GM23248 (cell line): ENCODE measurements at places on chromosomes 2 and 18. TPM values are rescaled to one million over a fixed set of nuclear protein-coding genes. Genes with fewer than 3 reads are reported as not detected.
A peak's percentile ranks its signal among the peaks of the same experiment; 100 is the strongest.

- peak; percentile 66 for DNase-seq
Measured at GRCh38 chr2:12606472-12607000, 110.2 kb upstream of the TRIB2 start.

The SERPINB3 gene
- 0.24 TPM in 1 of 2 replicates, not detected in the other for polyA plus RNA-seq

DNA sequence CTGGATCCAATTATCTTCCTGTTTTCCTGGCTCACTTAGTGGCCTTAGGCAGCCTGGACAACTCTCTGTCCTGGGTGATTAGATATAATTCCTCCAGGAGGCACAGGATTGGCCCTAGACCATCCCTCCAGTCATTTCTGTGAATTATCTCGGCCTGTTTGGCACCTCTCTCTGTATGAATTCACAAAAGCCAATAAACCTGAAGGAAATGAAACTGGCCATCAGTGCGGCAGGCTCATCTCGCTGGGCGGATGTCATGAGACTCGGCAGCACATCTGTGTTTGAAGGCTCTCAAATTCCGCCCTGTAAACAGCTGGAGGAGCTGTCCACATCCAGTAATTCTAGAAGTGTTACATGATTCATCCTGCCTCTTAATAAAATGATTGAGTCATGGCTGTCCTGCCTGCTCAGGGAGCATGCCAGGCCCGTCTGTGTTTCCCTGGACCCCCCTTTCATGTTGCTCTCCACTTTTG, 38.6 kb downstream of the ACOXL start:
- peak; percentile 77 for DNase-seq

DNA sequence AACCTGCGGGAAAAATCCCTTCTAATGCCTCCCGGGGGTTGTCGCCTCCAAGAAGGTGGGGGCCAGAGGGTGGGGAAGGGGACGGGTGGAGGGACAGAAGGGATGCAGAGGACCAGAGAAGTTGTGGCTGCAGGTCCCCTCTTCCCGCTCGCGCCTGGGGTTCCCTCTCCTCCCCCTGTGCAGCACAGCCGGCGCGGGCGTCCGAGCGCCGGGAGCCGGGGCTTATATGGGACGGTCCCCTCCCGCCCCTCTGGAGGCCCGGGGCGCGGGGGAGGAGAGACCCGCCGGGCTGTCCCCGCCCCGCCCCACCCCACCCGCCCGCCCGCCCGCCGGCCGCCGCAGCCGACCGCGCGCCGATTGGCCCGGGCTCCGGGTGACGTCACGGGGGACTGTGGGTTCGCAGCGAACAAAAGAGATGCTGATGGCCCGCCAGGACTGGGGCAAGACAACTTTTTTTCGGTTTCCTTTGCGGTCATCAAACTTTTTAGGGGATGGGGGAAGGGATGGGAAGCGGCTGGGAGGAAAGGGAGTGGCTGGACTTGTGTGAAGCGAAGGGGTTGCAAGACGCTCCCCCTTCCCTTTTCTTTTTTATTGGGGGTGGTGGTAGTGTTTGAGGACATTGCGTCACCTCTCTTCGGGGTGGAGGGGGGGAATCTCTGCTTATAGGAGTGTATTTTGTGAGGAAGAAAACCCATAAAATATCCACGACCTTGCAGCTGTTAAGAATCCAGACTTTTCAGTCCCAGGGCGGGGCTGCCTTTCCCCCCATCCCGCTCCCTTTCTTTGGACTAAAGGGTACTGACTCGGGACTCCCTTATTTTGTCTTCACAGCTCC, at the start of gene FN1:
FN1 (minus strand) TSS at position 199 of the 835 bp plus-strand sequence. CDS start 266 bp downstream, outside the sequence.
- DNase-seq = peak; percentile 99

DNA sequence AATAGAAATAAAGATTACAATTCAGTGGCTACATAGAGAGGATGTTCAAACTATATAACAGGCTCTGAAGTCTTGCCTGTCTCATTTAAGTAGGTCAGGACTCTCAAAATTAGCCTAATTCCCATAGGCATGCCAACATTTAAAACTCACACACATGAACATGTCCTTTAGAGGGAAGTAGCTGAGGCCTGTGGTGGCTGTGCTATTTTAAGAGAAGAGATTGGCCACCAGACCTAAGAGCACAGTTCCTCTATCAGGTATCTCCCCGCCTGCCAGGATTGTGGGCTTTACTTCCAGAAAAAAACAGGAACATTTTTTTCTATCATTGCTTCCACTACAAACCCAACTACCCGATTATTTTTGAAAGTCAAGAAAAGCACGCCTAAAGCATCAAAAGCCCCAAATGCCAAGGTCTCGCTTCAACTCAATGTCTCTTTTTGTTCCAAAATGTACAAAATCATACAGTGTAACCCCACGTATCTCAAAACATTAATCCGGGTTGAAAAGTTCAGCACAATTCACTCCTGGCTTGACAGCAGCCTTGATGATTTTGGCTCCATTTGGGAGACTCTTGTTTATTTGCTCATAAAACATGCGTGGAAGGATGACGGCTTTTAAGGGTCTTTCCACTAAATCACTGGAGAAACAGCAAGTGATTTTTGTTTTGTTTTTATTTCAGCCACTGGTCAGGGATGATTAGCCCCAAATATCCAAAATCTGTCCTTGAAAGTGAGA, 15.3 kb downstream of the FHL2 start:
- no peak for DNase-seq

The RIT2 gene
- polyA plus RNA-seq = not detected in 2 replicates

- DNase-seq = no peak
Measured at GRCh38 chr2:138689705-138690104, 90.5 kb downstream of the NXPH2 start.

The SERPINB11 gene
- polyA plus RNA-seq = not detected in 2 replicates

DNA sequence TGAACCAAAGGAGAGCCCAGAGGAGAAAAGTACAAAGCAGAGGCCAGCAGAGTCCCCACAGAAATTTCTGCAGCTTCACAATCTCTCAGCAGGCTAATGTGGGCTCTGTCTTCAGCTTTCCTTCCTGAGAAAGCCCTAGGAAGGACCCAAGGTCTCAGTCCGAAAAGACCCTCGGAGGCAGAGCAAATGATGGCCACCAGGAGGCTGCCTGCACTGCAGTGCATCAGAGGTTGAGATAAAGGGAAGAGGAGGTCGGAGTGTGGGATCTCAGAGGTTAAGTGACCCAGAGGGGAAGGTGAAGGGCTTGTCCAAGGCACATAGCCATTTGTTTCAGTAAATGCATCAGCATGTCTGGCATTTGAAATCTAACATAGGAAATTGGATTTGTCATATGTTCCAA, 299.1 kb upstream of the SLC14A2 start:
- DNase-seq = no peak

The EPAS1 gene
- 45.2 and 47.5 TPM in 2 replicates for polyA plus RNA-seq

DNA sequence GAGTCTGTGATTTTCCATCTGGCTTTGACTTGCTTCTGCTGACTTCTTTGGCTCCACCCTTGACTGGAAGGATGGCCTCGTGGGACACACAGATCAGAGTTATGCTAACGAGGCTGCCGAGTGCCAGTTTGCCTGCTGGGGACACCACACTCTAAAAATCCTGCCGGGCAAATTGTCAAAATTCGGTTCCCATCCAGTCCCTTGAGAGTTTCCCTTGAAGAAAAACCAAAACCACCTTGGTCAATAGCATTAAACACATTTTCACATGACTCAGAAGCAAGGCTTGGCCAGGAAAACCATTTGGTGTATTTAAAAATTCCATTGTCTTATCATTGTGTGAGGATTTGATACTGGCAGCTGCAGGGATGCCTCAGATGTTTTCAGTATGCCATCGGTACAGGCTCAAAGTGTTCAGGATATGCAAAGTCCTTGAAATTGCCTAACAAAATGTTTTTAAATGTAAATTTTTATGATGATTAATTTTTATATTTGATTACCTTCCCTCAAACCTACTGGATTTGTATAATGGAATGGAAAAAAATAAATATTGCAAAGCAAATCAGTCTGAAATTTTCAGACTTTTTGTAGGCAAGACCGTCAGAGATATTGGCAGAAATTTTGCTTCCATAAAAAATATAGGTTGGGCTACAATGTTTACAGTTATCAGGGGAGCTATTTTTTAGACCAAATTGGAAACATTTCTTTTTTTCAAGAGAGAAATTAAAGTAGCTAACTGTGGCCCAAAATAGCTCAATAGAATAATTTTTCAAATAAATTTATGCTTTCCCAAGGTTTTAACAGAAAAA, 41.6 kb downstream of the KCNE4 start:
- peak; percentile 81 for DNase-seq

The GREB1 gene
- polyA plus RNA-seq = 0.05 TPM in 1 of 2 replicates, not detected in the other

The ZDBF2 gene
- polyA plus RNA-seq = 2.5 and 3.0 TPM in 2 replicates
